ENCODE measurements at places on chromosomes 16 and 17.

GRCh38 chr16:86524029-86524428 is 13.7 kb downstream of the FOXF1 start:
- no peak overlapping the region for H3K27ac ChIP-seq
- H3K4me1 ChIP-seq = peaks cover 12% of the 10 kb centered on the region
- peaks cover 41% of the 10 kb centered on the region for H3K27me3 ChIP-seq

DNA sequence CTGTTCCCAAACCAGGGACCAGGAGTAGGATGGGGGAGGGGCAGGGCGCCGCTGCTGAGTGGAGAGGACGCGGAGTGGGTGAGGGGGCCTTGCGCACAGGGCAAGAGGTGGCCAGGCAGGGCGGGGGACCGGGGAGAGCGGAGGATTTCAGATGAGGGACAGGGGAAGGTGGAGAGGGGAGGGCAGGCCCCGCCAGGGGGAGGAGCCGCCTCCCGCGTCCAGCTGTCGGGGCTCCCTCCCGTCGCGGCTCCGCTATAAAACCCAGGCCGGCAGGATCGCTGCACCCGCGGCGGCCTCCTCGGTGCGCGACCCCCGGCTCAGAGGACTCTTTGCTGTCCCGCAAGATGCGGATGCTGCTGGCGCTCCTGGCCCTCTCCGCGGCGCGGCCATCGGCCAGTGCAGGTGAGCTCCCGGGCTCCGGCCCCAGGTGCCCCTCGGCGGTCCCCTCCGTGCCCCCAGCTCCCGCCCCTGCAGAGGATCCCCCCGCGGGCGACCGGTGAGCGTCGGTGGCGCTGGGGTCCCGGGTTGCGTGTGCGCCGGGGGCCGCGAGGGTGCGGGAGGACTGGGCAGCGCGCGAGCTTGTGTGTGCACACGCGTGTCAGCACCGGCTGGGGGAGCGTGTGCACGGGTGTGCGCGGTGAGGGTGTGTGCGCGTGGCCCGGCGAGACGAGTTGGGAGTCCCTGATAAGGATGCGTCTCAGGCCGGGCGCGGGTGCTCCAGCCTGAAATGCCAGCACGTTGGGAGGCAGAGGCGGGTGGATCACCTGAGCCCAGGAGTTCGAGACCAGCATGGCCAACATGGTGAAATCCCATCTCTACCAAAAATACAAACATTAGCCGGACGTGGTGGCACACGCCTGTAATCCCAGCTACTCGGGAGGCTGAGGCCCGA is at the start of gene CA4:
Gene CA4 (plus strand): TSS at position 283 of the 892 bp plus-strand sequence. CDS start 62 bp downstream, at position 345.
- H3K27ac ChIP-seq = no peak within 1 kb of the TSS
- peaks cover 96% of the 10 kb centered on the region for H3K27me3 ChIP-seq
- H3K4me1 ChIP-seq = peaks cover 16% of the 10 kb centered on the region

GRCh38 chr16:78242239-78242630 is 142.8 kb downstream of the WWOX start:
- H3K27me3 ChIP-seq = no peaks in the 10 kb centered on the region
- DNase-seq = no peak
- H3K36me3 ChIP-seq = peaks cover 3% of the 10 kb centered on the region
- H3K27ac ChIP-seq = no peak overlapping the region

- H3K36me3 ChIP-seq = peaks cover 43% of the 10 kb centered on the region
- H3K4me3 ChIP-seq = no peak overlapping the region
- peaks cover 31% of the 10 kb centered on the region for H3K4me1 ChIP-seq
- H3K27ac ChIP-seq = no peak overlapping the region
- no peaks in the 10 kb centered on the region for H3K27me3 ChIP-seq
These were observed 47.8 kb downstream of the ERN1 start for GRCh38 chr17:64081802-64082799.

GRCh38 chr16:89910717-89911354 is 7.8 kb upstream of the MC1R start:
- peaks cover 14% of the 10 kb centered on the region for H3K4me1 ChIP-seq
- no peaks in the 10 kb centered on the region for H3K27me3 ChIP-seq
- H3K27ac ChIP-seq = no peak overlapping the region
- DNase-seq = no peak
